Thoracic aorta (tissue), 2 donors: ENCODE measurements at places on chromosomes 1 and 21. TPM values are rescaled to one million over a fixed set of nuclear protein-coding genes. Genes with fewer than 3 reads are reported as not detected.

DNA sequence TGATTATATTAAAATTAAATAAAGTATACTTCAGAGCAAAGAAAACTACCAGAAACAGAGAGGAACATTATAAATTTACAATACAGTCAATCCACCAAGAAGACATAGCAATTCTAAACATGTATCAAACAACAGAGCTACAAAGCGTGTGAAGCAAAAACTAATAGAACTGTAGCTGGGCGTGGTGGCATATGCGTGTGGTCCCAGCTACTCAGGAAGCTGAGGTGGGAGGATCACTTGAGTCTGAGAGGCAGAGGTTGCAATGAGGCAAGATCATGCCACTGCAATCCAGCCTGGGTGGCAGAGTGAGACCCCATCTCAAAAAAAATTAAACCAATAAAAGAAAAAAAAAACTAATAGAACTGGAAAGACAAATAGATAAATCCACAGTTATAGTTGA is 12.3 kb downstream of the CCDC185 start:
- no peak for DNase-seq

- DNase-seq, result peak; percentile 47
Observed at GRCh38 chr1:205284420-205285144, 37.0 kb downstream of the NUAK2 start.

Gene RUNX3
- 6.8 TPM for total RNA-seq

- no peak for DNase-seq
Observed at GRCh38 chr1:166164995-166165660, 1.7 kb downstream of the FAM78B start.

- no peak for DNase-seq
Observed at GRCh38 chr1:222057162-222057561, 315.3 kb upstream of the DUSP10 start.

DNA sequence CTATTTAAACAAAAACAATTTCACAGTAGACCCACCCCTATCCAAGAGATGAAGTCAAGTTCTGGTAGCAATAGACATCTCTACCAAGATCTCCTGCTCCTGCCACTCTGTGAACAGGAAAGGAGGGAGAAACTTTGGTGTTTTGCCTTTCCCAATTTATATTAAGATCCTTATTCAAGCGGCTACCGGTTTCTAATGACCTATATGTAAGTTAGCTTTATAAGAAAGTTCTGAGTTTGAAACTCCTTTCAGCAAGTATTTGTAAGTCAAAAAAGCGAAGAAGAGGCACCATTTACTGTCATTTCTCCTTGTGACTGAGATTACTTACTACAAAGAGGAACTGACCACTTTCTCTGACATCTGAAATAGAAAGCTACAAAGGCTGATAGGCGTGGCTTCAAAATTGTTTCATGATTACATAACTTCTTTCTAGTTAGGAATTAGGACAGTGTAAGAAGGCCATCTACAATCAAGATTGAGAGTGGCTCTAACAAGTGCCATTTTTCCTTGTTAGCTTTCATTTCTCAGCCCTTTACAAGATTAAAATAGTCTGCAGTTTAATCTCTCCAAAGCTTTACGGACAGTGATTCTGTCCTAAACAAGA is at the start of gene MNDA:
MNDA (plus strand) TSS at position 448 of the 604 bp plus-strand sequence. CDS start 10,803 bp downstream, outside the sequence.
- DNase-seq, result no peak

DNA sequence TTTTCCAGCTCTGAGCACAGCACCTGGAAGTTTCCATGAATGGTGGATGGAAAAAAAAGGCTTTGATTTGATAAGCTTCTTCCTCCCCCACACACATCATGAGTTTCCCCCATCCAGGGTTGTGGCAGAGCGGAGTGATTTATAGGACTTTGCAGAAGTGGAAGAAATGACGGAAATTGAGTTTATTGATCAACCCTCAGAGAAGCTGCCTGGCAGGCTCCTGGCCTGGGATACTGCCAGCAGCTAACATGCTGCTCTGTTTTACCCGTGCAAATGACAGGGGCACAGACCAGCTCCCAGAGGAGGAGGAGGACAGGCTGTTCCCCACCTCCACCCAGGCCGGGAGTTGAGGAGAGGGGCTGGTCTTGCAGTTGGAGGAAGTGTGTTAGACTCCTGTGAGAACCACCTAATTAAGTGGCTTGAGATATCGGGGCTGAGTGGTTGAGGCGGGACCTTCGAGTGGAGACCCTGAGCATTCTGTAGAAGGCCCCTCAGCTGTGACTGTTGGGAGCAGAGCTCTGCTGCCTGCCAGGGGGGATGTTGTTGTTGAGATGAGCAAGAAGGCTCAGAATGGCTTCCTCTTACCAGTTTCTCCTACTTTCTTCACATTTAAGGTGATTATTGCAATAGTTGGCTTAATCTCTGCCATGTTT is 21.8 kb downstream of the ADORA1 start:
- no peak for DNase-seq

DNA sequence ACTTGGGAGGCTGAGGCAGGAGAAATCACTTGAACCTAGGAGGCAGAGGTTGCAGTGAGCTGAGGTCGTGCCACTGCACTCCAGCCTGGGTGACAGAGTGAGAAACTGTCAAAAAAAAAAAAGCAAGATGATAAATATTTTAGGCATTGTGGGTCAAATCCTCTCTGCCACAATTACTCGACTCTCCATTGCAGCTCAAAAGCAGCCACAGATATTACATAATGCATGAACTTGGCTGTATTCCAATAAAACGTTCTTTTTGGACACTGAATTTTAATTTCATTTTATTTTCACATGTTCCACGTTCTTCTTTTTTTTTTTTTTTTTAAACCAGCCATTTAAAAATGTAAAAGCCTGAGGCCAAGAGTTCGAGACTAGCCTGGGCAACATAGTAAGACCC is 69.4 kb downstream of the TCP10L start:
- no peak for DNase-seq

DNA sequence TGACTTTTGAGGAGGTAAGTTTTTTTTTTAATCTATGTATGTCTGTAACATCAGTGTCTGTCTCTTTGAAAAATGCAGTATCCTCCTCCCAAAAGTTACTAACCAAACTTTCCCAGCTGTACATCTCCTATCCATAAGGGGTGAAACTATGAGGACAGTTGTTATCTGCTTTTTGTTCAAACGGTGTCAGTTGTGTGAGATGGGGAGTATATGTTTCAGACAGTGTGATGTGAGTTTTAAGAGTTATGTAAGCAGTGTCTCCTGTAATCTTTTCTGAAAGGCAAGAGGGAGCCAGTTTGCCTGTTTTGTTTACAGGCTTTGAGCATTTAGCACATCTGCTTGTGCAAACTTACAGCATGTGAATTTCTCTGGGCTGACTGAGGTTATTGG is 34.8 kb upstream of the CACYBP start:
- DNase-seq, result no peak

Gene FCRL1
- total RNA-seq, result 1.8 TPM

GRCh38 chr1:158425027-158425426 is 1.0 kb downstream of the OR10K2 start:
- no peak for DNase-seq

Gene RNU1-4
- under 0.01 TPM for total RNA-seq

GRCh38 chr1:107933736-107934135 is 31.2 kb downstream of the VAV3 start:
- DNase-seq, result no peak

- DNase-seq, result no peak
Observed at GRCh38 chr1:230596306-230596705, 46.0 kb upstream of the COG2 start.

Gene FMO4
- total RNA-seq, result 13.8 TPM

GRCh38 chr1:53558739-53559315 is 99.6 kb downstream of the DMRTB1 start:
- DNase-seq, result no peak

DNA sequence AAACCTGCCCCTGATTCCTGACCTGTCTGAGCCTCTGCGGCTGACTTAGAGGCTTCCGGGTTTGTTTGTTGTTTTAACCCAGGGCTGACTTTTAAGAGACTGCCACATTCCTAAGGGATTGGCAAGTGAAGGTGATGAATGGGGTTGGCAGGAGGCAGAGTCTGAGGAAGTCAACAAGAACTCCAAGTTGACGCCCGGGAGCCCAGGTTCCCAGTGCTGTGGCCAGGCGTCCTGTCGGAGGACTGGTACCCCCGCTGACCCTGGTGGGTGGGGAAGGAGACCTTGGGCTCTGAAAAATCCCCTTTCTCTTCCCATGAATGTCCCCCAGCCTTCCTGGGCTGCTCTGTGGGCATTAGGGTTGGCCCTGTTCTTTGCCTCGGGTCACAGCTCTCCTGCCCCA is 19.7 kb upstream of the EPS8L3 start:
- no peak for DNase-seq

Gene LAMC1
- 273 TPM for total RNA-seq

- DNase-seq, result no peak
Observed at GRCh38 chr1:13228343-13228781, 2.4 kb upstream of the PRAMEF18 start.

Gene JMJD4
- total RNA-seq, result 24.2 TPM

DNA sequence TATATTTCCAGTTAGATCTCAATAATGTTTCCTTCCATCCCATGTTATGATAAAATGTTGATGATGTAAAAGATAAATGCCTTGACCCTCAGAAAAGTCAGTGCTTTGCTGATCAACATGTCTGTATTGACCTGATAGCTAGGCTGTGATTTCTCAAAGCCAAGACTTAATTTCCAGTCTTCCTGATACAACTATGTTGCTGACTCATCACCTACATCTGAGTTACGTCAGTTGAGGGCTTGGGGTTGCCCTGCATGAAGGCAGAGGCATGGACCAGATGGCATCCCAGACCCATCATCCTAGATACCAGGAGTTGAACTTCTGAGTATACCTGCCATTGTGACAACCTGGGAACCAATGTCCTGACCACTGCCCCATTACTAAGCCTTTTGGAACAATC is 4.8 kb downstream of the LCE1D start:
- no peak for DNase-seq

GRCh38 chr1:71548398-71548890 is 467.6 kb upstream of the ZRANB2 start:
- DNase-seq, result no peak

DNA sequence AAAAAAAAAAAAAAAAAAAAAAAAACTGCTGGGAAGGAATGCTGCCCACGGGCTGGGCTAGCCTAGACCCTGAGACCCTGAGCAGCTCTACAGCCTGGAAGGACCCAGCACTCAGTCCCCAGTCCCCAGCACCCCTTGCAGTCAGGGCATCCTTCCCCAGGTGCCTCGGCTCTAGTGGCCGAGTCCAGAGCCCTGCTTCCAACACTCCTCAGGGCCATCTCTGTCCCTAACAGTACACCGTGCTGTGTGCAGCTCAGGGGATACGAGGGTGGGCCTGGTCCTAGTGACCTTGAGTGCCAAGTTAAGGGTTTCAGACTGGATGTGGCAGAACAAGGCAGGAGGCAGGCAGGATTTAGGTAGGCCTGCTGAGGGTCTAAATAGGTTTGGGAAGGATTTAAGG is 50.2 kb upstream of the LRP8 start:
- no peak for DNase-seq

DNA sequence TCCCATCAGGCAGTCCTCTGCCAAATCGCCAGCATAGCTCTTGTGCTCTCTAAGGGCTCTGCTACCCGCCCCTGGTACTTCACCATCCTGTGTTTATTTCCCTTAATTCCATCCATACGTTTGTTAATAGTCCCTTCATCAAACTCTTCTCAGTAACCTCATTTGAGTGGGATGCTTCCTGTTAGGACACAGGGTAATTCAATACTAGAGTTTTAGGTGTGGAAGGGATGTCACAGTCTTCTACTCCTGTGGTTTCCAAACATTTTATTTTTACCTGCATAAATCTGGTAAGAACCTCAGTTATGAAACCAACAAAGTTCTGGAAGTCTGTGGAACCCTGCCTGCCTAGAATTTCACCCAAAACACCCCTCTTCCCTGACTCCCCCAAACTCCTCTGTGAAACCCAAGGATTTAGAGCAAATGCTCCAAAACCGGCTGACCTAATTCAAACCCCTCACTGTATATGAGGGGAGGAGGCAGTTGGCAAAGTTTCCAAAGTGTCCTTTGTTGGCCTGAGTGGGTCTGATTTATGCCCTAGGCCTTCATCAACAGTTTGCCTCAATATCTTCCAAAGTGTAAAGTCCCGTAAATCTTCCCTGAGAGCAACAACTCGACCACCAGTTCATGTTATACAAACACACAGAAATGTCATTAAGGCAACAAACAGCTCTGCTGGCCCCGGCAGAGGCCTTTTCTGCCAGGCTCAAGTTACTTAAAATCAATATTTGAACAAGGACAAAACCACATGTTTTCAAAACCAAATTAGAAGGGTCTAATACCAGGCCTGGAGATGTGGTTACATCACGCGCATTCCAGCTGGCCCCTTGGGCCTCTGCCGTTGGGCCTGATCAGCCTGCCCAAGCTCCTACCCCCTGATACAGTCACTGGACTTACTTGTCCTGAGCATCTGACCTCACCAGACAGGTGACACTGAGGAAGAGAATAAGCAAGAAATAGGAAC is 82.4 kb upstream of the FGGY start:
- DNase-seq, result no peak
